Stimulated activated CD4-positive, alpha-beta T cell treated with anti-CD3 and anti-CD28 coated beads, TNF-alpha, amount 100 ng/mL, for 48 hours (primary cell): ENCODE measurements at places on chromosomes 12 and 14.

GRCh38 chr12:124663771-124664366 lies 96.5 kb upstream of the NCOR2 start:
- no peak for DNase-seq

DNA sequence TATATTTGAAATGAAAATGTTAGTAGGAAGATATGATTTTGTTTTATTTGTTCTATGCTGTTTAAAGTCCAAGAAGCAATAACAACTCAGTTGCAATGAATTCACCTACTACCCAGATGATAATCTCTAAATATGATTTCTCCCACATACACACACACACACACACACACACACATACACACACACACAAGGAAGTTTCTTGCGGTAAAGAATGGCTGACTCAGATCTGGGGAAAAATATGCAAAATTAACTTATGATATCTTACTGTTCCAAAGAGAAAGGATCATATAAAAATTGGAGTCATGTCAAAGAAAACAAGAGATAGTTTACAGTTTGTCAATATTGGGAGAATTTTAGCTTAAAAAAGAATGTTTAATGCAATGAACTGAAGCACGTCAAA lies 456.7 kb downstream of the SLC16A7 start:
- no peak for DNase-seq

- DNase-seq: no peak
Observed at GRCh38 chr12:51836041-51836826, 12.3 kb downstream of the FIGNL2 start.

GRCh38 chr12:108724054-108724889 lies 7.0 kb downstream of the CORO1C start:
- DNase-seq: no peak

DNA sequence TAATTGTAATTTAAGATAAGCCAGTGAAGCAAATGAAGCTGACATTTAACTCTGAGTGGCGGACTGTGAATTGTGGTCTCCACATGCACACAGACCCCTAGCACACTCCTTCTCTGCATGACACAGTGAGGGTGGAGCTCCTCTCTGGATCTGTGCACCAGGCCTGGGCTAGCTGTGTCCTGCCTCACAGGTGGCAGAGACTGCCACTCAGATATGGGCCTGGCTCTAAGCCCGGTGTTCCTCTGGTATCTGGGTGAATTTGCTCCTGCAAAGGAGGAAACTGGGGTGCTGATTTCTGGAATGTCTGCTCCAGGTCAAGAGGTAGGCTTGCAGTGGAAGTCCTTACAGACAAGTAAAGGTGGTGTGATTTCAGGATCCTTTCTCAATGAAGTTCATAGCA lies 282.4 kb downstream of the FOXN3 start:
- no peak for DNase-seq

- no peak for DNase-seq
Observed at GRCh38 chr14:55654243-55654642, 74.2 kb downstream of the KTN1 start.

DNA sequence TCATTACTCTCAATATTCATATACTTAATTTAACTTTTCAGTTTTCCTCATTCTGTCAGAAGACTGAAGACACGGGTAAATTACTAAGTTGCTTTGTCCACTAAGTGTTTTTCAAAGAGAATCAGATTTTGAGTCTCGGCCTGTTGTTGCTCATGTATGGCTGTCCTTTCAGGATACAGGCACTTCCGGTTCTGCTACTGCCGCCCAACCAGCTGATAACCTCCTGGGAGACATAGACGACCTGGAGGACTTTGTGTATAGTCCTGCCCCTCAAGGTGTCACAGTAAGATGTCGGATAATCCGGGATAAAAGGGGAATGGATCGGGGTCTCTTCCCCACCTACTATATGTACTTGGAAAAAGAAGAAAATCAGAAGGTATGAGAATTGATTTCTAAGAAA lies 28.3 kb upstream of the TEAD4 start:
- DNase-seq: no peak

GRCh38 chr14:45083617-45083975 lies 320 bp upstream of the PRPF39 start:
- no peak for DNase-seq
